ENCODE measurements at places on chromosomes 4 and X.

DNA sequence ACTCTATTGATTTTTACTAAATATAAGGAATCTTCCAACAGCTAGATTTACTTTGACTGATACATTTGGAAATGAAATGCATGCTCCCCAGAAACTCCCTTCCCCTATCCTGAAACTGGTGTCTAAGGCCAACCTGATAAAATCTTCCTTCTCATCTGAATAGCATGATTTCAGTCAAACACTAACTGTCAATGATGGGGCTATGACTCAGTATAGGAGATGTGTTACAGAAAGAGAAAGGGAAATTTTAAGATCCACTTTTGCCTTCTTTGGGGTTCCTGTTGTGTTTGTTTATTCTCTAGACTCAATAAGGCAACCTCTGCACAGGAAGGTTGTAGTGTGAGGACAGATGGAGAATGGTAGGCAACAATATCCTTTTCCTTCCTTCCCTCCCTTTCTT lies 160.7 kb downstream of the MOSPD2 start:
- no peak for DNase-seq

- no peak for DNase-seq
Measured at GRCh38 chr4:24677909-24678308, 93.6 kb upstream of the DHX15 start.

- DNase-seq: no peak
Measured at GRCh38 chr4:78477276-78477675, 74.3 kb upstream of the ANXA3 start.

DNA sequence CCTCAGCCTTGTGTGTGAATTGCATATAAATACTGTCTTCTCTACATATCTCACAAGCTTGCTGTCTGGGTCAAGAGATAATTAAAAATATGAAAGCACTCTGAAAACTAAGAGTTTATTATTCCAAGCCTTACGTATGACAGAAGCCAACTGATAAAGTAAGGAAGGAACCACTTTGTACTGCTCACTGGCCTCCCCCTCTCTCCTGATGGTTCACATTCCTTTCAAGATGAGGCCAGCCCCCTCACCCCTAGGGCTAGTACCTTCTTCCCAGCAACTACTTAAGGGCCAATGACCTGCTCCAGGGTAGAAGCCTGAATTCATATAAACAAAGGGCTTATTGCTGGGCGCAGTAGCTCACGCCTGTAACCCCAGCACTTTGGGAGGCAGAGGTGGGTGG lies 5.4 kb upstream of the SOWAHD start:
- no peak for DNase-seq

DNA sequence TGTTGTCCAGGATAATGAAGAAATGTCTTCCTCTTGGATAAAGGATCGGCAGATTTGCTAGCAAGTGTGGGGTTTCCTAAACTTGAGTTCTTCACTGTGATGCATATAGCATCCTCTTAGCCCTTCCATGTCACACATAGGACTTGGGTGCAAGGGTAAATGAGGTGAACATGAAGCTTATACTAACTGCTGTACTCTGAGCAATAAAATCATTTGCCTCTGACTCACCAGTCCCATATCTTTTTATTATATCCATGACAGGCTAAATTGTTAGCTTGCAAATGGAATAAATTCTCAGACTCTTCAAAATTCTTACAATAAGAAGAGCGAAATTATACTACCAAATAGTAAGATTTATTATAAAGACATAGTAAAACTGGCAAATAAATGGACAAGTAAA lies 14.7 kb upstream of the TBC1D1 start:
- no peak for DNase-seq

Measured in KG1 (cell line).